ENCODE measurements at places on chromosomes 1 and 21.

DNA sequence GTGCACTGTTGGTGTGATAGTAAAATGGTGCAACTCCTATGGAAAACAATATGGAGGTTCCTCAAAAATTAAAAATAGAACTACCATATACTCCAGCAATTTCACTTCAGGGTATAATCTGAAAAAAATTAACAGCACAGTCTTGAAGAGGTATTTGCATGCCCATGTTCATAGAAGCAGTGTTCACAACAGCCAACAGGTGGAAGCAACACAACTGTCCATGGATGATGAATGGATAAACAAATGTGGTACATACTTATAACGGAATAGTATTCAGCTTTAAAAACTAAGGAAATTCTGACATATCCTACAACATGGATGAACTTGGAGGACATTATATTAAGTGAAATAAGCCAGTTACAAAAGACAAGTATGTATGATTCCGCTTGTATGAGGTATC is 8.2 kb downstream of the TTLL7 start:
- no peak for DNase-seq

GRCh38 chr21:17427831-17428483 is 84.9 kb upstream of the CXADR start:
- DNase-seq, result no peak

GRCh38 chr1:60877376-60877775 is 205.0 kb upstream of the NFIA start:
- DNase-seq, result no peak

- no peak for DNase-seq
These were observed 21.7 kb upstream of the PIGC start for GRCh38 chr1:172465617-172466016.

DNA sequence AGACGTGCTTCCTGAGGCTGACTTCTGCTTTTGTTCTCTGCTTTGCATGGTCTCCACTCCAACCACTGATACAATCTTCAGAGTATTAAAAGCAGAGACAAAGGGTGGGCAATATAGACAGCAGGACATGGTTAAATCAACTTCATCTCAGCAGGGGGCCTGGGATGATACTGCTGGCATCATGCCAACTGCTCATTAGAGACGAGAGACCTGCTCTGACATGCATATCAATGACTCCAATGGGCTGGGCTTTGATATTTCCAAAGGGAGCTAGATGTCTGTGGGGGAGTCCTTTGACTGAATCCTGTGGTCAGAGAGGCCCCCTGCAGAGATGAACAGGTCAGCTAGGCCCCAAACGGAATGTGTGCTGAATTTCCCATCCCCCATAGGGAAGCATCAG is 106.6 kb downstream of the ACTL8 start:
- no peak for DNase-seq
